ENCODE measurements at places on chromosomes 6 and 20.

DNA sequence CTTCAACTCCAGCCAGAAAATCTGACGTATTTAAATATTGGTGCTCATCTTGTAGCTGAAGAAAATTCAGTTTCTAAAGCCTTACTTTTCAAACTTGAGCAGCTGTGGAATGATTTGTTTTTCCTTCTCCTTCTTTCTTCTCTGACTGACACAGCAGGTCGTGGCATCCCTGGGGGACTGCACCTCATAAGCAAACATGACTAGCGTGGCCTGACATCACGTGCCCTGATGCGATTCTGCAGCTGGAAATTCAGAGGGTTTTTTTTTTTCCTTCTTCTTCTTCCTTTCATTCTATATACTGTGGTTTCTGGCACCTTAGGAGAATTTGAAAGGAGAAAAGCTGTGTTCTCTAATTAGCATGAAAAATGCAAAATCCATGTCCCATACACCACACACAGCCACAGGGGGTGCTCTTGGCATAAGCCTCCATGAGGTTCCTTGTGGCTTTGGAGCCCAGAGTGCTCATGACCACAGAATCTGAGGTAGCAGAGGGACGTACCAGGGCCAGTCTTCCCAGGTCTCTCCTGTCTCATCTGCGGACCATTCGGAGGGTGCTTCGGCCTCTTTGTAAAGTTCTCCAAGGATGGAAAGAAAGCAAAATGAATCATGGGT lies 258.5 kb upstream of the CDH4 start:
- DNase-seq: no peak

GRCh38 chr6:133985970-133986369 lies 32.9 kb downstream of the TBPL1 start:
- DNase-seq: no peak

DNA sequence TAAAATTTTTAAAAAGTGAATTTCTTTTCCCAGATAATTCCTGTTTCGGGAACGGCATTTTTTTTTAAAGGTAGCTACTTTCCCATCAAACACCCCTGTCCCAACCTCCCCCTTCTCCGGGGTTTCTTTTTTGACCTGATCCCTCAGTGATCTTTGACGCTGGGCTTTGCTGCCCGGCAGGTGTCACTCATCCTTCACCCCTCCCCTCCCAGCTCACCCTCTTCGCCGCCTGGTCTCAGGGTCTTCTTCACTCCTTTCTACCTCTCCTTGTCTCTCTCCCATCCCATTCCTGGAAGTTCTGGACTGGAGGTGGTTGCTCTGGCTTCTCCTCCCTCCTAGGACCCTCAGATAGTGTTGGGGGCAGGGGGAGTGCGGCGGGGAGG lies 329 bp upstream of the GPR6 start:
- DNase-seq: no peak

DNA sequence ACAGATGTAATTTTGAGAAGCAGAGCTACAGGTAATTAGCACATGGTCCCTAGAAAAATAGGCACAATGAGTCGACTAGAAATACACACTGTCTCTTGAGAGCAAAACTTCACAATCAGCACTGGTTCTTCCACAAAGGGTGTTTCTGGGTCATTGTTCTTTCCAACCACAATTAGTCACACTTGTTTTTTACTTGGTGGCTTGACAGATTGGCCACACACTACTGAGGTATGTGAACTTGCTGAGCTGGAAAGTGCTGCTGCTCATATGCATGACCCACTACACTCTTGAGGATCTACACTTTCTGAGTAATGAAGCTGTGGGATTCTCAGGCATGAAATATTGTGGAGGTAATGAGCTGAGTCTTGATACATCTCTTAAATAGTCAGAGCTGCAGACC lies 347.7 kb downstream of the BCKDHB start:
- no peak for DNase-seq

DNA sequence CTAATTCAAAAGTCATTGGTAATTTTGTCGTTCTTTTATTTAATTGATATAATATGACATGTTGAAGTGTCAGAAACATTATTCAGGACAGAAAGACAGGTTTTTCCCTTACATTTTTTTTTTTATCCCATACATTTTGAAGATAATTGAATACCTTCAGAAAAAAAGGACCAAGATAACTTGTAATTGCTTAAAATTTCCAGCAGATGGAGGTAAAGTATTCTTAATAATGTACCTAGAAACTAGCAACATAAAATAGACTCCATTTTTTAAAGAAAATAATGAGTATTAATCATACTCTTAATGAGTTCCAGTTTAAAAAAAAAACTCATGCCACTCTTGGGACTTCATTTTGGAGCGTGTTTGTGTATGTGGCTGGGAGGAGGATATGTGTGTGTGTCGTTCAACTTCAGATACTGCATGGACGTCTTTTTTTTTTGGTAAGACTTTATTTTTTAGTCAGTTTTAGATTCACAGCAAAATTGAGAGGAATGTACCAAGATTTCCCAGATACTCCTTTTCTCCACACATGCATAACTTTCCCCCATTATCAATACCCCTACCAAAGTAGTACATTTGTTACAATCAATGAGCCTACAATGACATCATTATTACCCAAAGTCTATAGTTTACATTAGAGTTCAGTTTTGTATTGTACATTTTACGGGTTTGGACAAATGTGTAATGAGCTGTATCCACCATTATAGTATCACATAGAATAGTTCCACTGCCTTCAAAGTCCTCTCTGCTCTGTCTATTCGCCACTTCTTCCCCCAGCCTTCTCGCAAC lies 79.4 kb downstream of the ROS1 start:
- no peak for DNase-seq

- no peak for DNase-seq
These were observed 352.5 kb upstream of the SASH1 start for GRCh38 chr6:147990159-147990558.

- DNase-seq: no peak
These were observed 62.2 kb downstream of the ZDHHC14 start for GRCh38 chr6:157443066-157443800.

- no peak for DNase-seq
These were observed 152.1 kb upstream of the SMLR1 start for GRCh38 chr6:130675072-130675471.

DNA sequence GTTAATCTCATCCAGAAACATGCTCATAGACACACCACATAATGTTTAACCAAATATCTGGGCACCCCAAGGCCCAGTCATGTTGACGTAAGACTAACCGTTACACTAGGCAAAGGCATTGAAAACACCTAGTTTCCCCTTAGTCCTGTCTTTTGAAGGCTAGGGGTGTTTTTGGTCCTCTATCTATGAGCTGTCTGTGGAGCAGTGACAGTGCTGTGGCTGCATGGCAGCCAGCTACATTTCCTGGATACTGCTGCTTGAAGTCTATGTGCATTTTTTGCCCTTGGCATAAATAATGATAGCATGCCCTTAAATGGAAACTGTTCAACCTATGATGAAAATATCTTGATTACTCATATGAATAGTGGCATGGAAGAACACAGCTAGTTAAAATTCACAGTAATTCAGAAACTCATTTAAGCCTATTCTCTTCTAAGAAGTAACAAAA lies 18.6 kb downstream of the FARS2 start:
- DNase-seq: no peak

- no peak for DNase-seq
These were observed 213.3 kb downstream of the ZDHHC14 start for GRCh38 chr6:157594292-157594691.

DNA sequence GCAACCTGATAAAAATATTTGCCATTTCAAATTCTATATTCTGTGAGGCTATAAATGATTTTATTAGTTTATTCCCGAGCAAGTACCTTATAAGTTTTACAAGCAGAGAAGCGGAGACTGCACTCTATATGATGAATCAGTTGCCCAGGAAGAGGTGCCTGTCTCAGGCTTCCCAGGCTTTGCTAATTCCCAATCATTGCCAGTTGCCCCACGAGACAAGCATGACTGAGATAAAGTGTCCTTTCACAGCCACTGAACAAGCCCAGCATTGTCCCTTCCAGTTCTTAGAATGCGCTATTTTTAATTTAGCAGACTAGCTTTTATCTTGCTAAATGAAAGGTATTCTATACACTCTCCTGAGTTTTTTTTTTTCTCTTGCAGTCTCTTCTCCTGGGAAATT lies 260.7 kb downstream of the ALDH8A1 start:
- no peak for DNase-seq

GRCh38 chr20:25071734-25072133 lies 10.2 kb downstream of the VSX1 start:
- no peak for DNase-seq

DNA sequence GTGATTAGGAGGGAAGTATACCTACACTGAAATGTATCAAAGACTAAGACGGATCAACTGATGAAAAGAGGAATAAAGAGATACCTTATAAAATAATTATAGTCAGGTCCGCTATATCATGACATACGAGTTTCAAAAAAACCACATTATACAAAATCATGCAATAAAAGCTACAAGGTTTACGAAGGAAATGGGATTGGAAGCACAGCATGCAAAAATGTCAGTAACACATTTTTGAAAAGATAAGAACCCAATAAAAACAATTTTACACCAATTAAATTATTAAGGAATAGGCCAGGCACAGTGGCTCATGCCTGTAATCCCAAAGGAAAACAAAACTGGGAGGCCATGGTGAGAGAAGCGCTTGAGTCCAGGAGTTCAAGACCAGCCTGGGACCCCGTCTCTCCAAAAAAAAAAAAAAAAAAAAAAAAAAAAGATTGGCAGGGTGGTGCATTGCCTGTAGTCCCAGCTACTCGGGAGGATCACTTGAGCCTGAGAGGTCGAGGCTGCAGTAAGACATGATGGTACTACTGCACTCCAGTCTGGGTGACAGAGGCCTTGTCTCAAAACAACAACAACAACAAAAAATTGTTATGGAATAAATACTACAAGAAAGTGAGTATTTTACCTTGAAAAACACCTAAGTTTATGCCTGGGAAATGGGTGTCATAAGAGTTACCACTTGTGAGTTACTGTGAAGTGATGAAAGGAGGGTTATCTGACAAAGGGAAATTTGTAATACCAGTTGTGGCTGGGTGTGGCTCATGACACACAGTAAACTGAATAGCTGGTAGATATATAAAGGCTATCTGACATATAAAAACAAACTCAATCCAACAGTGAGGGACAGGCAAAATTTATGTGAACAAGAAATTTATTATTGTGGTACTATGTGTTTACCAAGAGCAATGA lies 45.2 kb downstream of the RANBP9 start:
- DNase-seq: no peak

DNA sequence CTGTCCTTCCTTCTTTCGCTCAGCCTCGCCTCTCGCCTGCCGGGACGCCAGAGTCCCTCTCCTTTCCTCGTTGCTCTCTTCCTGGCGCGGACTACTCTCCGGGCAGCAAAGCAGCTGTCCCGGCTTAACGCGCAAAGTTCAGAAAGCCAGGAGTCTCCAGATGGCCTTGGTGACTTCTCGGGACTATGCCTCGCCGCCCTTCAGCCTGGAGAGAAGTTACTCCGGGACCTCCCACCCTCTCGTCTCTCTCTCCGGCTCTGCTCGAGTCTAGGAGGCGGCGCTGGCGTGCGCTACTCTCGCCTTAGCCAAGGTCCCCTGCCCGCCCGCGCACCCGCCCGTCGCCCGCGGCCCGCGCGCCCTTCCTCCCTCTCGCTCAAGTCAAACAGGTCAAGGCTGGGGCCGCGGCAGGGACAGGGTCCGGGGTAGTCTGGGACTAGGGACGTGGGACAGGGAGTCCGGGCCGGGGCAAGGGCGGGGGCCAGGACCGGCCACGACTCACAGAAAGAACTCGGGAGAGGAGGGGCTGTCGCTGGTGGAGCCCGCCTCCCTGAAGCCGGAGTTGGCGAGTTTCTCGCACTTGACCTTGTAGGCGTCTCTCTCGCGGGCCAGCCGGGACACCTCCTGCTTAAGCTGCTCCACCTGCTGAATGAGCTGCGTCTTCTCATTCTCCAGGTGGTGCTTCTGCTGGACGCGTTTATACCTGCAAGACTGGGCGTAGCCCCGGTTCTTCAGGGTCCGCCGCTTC lies 1.5 kb downstream of the MAFB start:
- no peak for DNase-seq

GRCh38 chr6:21845018-21845417 lies 251.5 kb downstream of the SOX4 start:
- DNase-seq: no peak

GRCh38 chr6:56540232-56541029 lies 102.3 kb downstream of the DST start:
- DNase-seq: no peak

DNA sequence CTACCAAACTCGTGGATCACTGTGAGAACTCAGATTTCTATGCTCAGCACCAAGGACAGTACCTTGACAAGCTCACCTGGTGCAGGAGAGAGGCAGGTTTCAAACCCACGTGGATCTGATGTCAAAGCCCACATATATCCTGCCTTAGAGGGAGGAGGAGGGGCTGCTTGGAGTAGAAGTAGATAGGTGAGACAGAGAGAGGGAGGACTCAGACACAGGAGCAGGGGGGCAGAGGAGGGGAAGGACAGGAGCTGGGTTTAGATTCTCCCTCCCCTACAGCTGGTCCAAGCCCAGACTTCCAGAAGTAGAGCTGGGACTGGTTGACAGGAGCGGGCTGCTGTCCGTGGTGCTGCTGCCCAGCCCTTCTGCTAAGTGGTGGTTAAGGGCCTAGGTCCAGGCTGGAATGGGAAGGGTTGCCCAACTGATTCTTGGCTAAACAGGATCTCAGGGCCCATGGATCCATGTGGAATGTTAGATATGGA lies 77.5 kb downstream of the CDH22 start:
- DNase-seq: no peak

DNA sequence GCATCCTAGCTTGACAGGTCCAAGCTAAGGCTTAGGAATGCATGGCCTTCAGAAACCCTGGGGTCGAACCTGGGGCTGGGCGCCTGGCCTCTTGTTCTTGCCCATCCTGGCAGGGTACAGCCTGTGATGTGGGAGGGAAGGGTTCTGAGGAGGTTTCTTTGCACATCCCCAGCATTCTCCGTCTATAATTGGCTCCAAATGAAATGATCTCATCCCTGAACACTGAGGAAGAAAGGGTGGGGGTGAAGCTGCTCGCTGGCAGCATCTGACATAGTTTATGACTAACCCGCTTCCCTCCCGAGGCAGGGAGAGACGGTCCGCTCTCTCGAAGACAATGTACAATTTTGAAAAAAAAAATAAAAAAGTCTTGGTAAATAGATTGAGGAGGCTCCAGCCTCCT lies 67.1 kb upstream of the ZNFX1 start:
- DNase-seq: no peak

- DNase-seq: no peak
These were observed 17.8 kb upstream of the TMEM14A start for GRCh38 chr6:52653151-52653550.

DNA sequence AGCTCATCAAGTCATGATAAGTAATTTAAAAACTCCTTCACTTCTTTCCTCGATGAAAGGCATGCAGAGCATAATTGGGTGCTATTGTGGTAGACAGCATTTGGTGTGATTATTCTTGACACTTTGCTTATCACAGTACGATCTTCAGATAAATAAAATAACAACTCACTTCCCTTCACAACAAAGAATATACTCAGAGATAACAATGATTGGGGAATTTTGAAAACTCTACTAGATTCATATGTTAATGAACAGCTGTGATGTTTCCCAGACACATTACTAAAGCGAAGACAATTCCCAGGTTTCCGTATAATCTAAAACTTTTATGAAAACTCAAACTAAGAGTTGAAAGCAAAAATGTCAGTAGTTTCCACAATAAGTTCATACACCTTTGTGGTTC lies 670.6 kb upstream of the EPHA7 start:
- DNase-seq: no peak

- DNase-seq: no peak
These were observed 36.9 kb upstream of the CCDC167 start for GRCh38 chr6:37536491-37537190.
